ENCODE measurements at places on chromosomes 3 and 15.

- DNase-seq, result peak; percentile 1
Observed at GRCh38 chr3:69161587-69162307, 39.4 kb upstream of the LMOD3 start.

- DNase-seq, result no peak
Observed at GRCh38 chr3:183698756-183699155, 1.2 kb downstream of the YEATS2 start.

DNA sequence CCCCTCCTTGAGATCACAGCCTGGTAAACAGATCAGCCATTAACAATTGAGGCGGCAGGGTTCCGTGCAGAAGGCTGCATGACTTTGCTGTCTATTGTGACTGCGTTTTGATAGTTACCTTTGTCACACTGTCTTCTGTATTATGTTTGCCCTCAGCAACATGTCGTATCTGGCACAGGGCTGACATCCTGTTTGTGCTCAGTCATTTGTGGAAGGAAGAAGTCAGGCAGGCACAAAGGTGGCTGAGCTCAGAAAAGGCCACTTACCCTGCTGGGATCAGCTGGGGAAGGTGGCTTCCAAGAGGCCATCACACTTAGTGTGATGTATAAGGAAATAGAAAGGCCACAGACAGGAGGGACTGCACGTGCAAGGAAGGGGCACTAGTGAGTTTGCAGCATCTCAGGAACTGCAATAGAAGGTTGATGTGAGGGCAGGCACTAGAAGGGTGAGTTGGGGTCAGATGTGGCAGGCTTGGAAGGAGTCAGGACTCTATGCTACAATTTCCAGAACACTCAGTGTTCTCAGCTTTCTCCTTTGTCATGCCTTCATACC, 13.4 kb downstream of the PML start:
- no peak for DNase-seq

DNA sequence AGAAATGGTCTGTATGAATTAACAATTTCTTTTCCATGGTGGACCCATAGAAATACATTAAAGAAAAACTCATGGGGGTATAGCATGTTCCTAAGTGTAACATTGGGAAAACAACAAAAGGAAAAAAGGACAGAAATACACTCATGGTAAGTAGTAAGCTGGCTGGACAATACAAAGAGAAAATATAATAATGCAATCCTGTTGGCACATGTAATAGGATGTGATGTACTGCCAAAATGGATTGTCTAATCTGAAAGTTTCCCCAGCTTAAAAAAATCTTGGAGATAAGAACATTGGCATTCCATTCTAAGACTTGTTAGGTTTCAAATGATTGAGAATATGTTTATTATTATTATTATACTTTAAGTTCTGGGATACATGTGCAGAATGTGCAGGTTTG, 128.1 kb downstream of the MBNL1 start:
- no peak for DNase-seq
